ENCODE measurements at places on chromosomes 1 and 21.

- DNase-seq, result no peak
These were observed 3.8 kb downstream of the CNR2 start for GRCh38 chr1:23909412-23909811.

- DNase-seq, result no peak
These were observed 52.2 kb upstream of the PRDX6 start for GRCh38 chr1:173424782-173425407.

DNA sequence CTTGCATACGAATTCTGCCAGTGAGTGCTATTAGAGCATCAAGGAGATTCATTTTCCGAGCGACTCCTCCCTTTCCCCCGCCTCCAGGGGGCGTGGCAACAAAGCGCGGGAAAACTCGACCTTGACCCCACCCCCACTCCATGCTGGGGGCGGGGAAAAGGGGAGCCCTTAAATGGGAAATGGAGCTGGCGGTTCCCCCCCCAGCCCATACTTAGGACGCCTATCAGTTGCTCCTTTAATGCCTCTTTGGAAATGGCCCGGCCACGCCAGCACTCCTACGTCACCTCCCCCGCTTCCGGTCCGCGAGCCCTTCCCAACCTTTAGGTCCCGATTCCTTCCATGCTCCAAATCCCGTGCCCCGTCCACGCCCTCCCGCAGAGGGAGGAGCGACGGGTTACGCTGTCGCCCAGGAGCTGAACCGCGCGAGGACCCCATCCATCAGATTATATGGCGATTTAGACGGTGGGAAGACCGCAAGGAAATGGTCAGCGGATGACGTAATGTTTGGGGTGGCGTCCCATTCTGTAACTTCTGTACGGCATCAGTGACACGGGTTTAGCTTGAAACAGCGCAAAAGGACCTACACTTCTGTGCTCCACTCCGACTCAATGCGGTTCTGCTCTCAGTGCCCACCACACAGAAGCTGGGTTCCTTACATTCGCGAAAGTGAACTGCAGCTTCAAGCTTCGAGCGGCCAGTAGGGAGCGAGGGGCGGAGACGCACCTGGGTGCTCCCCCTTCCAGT, 702 bp upstream of the ZNF687 start:
- DNase-seq, result peak; percentile 94

GRCh38 chr1:244340396-244340795, 111.3 kb downstream of the ADSS2 start:
- no peak for DNase-seq

- peak; percentile 48 for DNase-seq
These were observed 167.7 kb downstream of the ACTL8 start for GRCh38 chr1:17922833-17923232.

- no peak for DNase-seq
These were observed 10.2 kb upstream of the CYP4X1 start for GRCh38 chr1:47013293-47013692.

GRCh38 chr1:20494609-20495311, 8.8 kb upstream of the CAMK2N1 start:
- no peak for DNase-seq

DNA sequence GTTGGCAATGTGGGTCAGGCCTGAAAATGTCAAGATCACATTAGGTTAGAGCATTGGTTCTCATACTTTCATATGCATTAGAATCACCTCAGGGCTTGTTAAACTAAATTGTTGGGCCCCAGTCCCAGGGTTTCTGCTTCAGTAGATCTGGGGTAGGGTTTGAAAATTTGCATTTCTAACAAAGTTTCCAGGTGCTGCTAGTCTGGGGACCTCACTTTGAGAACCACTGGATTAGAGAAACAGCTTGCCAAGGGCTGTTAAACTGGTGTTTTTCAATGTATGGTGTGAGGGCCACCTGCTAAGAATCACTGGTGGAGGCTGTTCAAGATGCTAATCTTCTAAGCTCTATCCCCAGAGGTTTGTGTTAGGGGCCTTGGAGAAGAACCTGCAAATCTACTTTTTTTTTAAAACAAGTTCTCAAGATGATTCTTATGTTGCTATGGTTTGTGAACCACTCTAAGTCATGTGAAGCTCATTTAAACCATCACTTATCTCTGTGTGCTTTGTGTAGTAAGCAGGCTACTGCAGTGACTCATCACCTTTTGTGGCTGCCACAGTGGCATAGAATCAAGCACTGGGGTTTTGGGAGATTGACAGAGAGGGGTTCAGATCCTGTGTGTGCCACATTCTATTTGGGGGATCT, 152.2 kb downstream of the S1PR1 start:
- DNase-seq, result no peak

DNA sequence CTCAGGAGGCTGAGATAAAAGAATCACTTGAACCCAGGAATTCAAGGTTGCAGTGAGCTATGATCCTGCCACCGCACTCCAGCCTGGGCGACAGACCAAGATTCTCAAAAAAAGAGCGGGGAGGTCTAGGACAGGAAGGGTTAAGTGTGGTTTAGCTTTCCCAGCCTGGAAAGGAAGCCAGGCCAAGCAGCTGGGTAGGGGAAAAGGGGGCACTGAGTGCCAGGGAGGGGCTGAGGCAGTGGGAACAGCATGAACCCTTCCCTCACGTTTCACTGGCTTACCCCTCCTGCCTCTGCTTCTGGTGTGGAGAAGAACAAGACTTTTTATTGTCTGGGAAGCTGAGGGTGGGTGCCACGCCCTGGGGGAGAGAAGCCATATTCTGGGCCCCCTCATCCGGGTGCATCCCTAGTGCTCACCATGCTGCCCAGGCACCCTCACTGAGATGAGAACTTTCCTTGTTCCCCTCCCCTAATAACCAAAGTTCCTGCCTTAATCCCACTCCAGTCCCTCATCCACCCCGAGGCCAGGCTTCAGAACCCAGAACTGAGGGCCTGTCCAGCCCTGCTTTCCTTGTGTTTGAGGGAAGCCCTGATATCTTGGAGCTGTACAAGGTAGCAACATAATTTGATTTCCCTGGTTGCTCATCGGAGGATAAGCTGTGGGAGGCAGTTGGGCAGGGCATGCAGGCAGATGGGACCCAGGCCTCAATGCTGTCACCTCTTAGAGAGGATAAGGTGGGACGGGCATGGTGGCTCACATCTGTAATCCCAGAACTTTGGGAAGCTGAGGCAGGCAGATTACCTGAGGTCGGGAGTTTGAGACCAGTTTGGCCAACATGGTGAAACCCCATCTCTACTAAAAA, 2.0 kb upstream of the LMNA start:
- DNase-seq, result no peak

GRCh38 chr1:94031154-94031553, 89.8 kb downstream of the ABCA4 start:
- no peak for DNase-seq

- DNase-seq, result no peak
These were observed 139.6 kb downstream of the TOMM20 start for GRCh38 chr1:234989019-234989418.

GRCh38 chr1:12358499-12358898, 128.7 kb downstream of the VPS13D start:
- DNase-seq, result no peak

DNA sequence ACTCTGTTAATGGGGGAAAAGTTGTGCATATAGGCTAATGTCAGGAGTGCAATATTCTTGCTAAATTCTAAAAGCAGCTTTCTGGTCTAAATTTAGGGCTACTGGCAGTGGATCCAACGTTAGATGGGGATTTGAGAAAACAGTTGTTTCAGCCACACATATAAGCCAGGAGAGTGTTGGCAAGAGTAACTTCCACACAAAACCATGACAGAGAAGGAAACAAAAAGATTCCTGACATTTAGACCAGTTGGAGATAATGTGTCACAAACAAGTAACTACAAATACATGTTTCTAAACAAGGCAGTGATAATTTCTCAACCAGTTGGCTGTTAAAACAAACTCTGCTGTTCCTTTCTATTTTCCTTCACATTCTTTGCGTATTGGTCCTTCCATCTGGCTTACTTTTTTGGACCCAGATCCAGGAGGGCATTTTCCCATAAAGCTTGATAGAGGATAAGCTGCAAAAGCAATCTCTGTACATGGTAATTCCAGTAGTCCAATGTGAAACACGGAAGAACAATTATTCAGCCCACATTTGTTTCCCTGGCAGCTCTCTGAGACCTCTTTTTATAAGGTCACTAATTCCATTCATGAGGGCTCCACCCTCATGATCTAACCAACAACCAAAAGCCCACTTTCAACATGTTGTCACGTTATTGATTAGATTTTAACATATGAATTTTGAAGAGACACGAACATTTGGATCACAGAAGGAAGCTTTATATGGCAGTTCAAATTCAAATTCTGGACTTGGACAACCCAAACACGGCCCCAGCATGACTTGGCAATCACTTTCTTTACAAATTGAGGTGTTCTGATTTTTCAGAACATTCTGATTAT, 1888.6 kb downstream of the MRPL39 start:
- DNase-seq, result no peak

DNA sequence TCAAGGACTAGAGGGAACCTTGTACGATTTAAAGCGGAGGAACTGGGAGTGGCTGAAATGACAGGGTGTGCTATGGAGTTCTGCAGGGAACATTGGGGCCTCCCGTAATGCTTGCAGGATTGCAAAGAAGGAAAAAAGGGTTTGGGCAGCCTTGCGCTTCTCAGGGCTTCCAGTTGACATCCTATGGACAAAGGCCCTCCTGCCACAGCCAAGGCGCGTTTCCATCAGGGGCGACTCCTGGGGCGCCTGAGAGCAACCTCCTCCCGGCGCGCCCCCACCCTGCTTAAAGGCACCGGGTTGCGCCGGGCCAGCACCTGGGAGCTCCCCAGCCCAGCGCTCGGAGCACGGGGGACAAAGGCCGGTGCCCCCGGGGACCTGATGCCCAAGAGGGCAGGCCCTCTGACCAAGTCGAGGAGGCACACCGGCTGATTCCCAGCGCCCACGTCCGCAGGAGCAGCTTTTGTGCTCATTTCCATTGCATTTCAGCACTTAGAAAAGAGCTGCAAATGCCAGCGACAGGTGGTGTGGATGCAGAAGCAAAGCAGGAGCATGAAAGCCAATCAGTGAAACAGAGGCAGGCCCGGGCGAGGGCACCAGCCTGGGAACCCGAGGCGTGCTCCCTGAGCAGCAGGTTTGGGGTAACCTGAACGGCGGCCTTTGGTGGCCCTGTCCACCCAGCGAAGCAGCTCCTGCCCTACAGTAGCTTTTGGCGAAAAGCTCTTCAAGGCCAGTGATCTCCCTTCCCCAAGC, 17.6 kb upstream of the RNF187 start:
- DNase-seq, result no peak

- no peak for DNase-seq
These were observed 4.8 kb downstream of the PHACTR4 start for GRCh38 chr1:28374297-28374696.

- DNase-seq, result no peak
These were observed 88.7 kb downstream of the WLS start for GRCh38 chr1:68143633-68144032.

- DNase-seq, result no peak
These were observed 8.6 kb downstream of the TMED5 start for GRCh38 chr1:93171549-93172034.
